ENCODE measurements at places on chromosomes 7 and 10.

GRCh38 chr10:124921261-124921660 lies 20.7 kb upstream of the ZRANB1 start:
- DNase-seq, result no peak

DNA sequence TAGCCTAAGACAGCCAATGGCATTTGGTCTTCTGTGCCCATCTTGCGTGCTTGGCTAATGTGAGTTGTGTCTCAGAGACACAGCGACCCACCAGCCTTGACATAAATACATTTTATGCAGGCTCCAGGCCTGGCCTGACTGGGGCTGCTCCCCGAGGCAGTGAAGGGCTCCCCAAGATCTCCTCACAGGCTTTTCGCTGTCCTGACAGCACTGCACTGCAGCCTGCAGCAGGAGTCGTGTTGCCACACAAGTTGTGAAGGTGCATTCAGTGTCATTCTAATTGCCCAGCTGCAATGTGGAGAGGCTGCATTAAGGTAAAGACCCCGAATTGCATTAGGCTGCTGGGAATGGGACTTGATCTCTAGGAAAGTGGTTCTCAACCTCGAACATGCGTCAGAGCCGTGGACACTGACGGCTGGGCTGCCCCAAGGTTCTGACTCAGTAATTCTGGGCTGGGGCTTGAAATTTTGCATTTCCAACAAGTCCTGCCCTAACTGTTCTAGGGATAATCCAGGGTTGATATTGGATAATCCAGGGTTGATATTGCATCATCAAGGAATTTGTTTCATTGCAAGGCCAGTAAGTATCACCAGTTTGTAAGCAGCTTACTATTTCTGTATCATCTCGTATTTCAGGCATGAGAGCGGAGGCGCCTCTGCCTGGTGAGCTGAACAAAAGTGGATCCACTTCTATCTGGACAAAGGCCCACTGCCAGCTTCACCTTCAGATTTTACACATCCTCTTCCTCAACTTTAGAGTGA lies 108.7 kb upstream of the INSIG1 start:
- no peak for DNase-seq

DNA sequence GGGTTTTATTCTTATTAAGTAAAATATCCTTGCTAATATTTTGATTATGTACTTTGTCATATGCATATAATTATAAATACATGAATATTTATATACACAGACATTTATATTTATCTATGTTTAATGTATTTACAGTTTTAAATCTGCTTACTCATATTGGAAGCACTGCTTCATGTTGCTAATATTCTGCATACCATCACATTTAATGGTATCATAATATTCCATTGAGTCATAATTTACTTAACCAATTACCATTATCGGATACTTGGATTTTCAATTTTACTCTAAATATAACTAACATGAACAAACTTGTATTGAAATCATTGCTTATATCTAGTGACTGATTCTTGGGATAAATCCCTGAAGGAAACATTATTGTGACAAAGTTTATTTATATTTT lies 155.2 kb downstream of the MBL2 start:
- DNase-seq, result no peak

GRCh38 chr10:99527526-99528493 lies 4.9 kb upstream of the NKX2-3 start:
- DNase-seq, result no peak

GRCh38 chr10:106114656-106115186 lies 1049.8 kb downstream of the SORCS1 start:
- DNase-seq, result no peak

- no peak for DNase-seq
Measured at GRCh38 chr7:117323851-117324711, 1.2 kb upstream of the WNT2 start.

DNA sequence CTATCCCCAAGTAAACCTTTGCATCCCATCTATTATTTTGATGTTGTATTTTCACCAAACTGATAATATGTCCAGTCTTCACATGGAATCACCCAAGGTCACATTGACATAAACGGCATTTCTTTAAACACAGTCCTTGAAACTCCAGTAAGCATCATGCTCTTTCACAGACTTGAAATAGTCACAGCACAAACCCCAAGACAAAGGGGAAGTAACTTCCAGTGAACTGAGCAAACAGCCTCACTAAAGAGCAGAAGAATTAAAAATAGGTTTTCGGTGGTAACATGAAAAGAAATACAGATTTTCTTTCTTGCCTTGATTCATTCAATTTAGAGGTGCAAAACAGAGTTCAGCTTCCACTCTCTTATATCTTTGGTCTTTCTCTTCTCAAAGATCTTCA lies 253.7 kb downstream of the SFMBT2 start:
- DNase-seq, result no peak

DNA sequence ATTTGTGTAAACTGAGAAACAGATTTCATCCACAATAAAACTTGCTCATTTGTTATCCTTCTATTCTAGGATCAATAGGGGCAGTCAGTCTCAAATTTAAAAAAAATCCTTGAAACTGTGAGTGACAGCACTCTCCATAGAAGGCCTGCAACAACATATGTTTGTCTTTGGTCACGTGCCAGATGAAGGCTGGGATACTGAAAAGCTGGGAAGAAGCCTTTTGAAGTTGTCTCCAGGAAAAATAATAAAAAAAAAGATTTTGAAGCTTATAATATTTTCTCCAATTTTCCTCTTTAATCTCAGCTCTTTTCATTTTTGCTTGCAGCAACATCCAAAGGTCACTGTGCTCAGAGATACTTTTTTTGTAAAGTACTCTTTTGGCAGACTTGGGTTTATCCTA lies 128.6 kb upstream of the SLC26A5 start:
- DNase-seq, result no peak

DNA sequence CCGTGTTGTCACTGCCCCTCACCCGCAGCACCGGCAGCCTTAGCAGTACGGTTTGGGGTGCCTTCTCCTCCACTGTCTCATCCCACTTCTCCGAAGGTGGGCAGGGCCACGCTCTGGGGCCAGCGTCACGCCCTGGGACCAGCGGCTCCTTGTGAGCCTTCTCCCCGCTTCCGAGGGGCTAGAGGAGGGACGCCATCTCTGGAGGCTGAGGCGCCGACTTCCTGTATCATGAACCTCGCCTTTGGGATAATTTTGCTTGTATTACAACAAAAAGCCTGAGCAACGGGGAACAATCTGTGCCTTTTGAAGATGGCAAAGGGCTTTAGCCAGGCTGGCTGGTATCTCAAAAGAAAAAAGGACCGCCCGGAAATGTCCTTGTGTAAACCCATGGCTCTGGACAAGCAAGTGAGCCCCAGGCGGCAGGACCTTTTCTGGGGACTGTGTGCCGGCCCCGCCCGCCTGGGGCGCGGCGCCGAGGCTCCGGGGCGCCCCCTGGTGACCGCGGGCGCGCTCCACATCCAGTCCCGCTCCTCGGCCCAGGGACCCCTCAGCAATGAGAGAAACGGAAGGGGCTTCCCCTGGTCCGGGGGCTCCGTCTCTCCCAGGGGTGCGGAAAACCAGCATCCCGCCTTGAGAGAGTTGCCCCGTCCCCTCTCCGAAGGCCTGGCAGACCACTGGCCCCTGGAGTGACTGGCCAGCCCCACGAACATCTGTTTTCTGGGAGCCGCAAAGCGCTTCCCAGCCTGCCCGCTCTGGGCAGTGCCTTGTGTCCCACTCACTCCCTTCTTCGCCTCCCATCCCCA lies 3.8 kb downstream of the DEPP1 start:
- DNase-seq, result peak; percentile 59

GRCh38 chr10:30986053-30986555 lies 45.6 kb downstream of the ZNF438 start:
- no peak for DNase-seq

DNA sequence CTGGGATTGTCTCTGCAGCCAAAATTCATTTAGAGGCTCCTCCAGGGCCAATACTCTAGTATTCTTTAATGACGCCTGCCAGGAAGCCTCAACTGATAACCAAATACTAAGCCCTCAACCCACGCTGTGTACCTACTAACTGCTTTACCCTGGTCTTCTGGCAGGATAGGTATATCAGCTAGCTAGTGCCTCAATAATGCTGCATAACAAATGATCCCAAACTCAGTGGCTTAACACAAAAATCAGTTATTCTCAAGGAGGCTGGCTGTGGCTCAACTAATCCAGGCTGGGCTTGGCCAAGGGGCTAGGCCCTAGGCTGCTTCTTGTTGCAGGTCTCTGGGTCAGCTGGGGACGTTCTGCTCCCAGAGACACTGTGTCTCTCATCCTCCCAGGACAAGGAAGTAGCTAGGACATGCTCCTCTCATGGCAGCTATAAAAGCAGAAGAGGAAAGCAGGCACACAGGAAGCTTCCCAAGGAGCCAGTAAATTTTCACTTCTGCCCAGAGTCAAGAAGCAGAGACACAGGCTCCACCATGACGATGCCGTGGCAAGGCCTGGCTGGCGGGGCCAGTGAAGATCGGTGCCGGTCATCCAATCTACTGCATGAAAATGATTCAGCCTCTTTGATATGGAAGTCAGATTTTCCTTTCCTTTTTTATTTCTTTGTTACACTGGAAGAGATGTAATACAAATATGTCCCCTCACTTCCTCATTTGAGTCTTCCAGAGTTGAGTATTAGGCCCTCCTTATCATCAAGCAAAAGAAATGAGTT lies 28.6 kb upstream of the COL13A1 start:
- DNase-seq, result no peak

DNA sequence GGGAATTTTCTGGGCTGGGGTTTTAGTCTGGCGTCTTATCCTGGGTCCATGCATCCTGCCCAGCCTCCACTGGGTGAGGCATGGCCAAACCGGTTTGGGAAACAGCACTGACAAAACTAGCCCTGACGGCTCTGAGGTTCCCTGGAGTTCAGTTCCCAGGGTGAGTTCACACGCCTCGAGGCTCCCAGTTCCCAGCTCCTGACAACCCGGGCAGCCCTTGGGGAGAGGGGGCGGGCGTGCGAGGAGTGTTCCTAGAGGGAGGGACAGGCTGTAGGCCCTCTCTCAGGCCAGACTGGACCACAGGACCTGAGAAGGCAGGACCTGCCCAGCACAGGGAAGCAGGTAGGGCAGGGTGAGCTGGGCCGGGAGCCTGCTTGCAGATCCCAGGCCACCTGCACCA lies 82.3 kb upstream of the PPIF start:
- no peak for DNase-seq

DNA sequence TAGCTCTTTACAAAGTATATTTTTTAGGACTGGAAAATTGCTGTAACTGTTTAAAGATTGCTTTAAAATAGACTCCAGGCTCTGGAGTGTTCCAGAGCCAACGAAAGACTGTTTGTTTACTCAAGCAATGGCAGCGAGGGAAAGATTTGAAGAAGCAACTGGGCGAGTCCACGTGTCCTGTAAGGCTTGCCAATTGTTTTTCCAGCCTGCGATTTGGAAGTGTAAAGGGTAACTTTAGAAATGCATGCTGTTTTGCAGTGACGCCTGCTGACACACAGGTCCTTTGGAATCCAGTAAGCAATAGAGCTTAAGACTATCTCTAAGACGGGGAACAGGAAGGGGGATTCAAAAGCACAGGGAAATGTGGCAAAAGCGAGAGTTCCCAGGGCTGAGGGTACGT lies 55.8 kb downstream of the TACC2 start:
- DNase-seq, result no peak

GRCh38 chr7:82264783-82265305 lies 178.7 kb downstream of the CACNA2D1 start:
- DNase-seq, result no peak

DNA sequence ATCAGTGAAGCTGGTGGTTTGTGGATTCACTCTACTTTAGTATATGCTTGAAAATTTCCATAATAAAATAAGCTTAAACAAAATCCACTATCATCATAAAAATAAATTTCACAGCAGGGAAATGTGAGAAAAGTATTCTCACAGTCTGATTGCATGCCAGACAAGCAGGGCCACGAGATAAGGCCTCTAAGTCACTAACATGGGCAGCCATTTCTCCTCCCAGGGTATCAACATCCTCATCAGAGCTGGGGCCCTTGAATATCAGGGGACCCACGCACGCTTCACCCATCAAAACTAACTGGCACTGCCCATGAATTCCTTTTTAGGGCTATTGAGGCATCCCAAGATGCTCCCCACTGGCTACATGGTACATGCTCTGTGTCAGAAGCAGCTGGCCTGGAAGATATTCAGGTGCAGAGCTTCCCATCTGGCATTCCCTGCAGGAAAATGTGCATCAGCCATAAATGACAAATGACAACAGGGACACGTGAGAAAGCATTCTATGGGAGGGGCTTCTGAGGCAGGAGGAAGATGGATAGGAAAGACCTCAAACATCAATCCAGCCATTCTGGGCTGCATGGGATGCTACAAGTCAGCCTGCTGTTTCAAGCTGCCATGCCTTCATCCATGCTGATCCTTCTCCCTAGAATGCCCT lies 17.4 kb downstream of the CCDC6 start:
- DNase-seq, result no peak

GRCh38 chr10:113301342-113301984 lies 251.4 kb upstream of the HABP2 start:
- no peak for DNase-seq

GRCh38 chr10:80281292-80281691 lies 8.2 kb downstream of the MAT1A start:
- DNase-seq, result no peak

- DNase-seq, result peak; percentile 9
Measured at GRCh38 chr10:4033341-4033896, 248.4 kb upstream of the KLF6 start.

GRCh38 chr7:22127835-22128527 lies 182.3 kb upstream of the CDCA7L start:
- DNase-seq, result no peak

- peak; percentile 74 for DNase-seq
Measured at GRCh38 chr7:150404805-150405583, 25.9 kb downstream of the ZNF775 start.

GRCh38 chr7:151987748-151988529 lies 31.7 kb downstream of the GALNTL5 start:
- DNase-seq, result no peak

DNA sequence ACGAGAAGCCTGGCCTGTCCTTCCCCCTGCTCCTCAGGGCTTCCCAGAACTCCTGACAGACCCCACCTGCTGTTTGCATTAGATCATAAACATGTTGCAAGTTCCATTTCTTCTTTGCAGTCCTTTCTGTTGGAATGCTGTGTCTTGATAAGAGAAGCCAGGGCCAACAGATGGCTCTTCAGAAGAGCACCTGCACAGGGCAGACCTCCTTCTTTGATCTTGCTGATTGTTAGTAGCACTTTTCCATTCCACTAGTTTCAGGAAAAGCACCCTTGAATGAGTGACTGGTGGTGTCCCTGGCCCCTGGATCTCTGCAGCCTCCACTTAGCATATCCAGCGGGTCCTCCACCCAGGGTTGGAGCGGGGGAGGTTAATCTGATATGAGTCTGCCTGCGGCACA lies 243.2 kb downstream of the GFRA1 start:
- DNase-seq, result no peak

DNA sequence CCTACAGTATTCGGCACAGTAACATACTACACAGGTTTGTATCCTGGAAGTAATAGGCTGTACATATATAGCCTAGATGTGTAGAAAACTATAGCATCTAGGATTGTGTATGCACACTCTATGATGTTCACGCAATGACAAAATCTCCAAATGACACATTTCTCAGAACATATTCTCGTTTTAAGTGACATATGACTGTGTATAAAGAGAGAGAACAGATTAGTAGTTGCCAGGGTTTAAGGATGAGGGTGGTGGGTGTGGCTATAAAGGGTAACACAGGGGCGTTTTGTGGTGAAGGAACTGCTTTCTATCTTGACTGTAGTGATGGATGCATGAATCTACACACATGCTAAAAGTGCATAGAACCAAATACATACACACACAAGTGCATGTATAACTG lies 101.2 kb downstream of the ARL4A start:
- DNase-seq, result no peak

GRCh38 chr7:130473289-130473688 lies 18.6 kb upstream of the MEST start:
- no peak for DNase-seq
